Head of caudate nucleus (tissue), 42 donors: ENCODE measurements at places on chromosomes 13 and 19.

DNA sequence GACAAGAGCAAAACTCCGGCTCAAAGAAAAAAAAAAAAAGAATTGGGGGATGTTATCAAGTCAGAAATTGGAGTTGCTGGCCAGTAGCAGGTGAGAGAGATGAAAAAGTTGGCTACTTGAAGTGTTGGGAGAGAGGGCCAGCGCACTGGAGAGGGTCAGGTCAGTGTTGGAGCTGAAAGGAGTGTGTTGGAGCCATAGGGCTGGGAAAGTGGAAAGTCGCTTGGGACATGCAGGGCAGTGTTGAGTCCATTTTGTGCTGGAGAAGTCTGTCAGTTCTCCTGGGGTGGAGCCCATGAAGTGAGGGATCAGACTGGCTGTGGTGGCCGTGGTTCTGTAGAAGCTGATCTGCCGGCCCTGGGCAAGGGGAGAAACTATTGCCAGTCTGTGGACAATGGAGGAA, 1.7 kb downstream of the PPP1R37 start:
- DNase-seq, result no peak

GRCh38 chr13:22009500-22009899, 338.6 kb downstream of the FGF9 start:
- no peak for DNase-seq

DNA sequence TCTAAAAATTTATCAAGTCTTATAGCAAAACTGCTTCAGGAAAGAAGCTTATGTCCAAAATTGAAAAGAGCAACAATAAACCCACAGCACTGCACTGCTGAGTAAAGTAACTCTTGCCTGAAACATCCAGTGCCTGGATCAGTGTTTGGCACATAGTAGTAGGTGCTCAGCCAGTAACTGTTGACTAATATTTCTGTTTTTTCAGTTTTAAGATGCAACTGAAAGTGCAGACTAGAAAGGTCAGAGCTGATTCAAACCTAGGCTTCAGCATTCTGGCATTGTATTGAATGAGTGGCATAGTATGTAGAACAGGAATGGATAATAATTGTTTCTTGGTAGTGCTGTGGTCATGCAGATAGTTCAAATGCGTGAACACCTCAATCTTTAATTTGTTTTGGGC, 67.6 kb downstream of the UBL3 start:
- DNase-seq, result no peak

GRCh38 chr13:37382146-37382545, 216.4 kb downstream of the POSTN start:
- no peak for DNase-seq
